ENCODE measurements at places on chromosomes 11 and 22. TPM values are rescaled to one million over a fixed set of nuclear protein-coding genes. Genes with fewer than 3 reads are reported as not detected.

GRCh38 chr22:20430720-20431510, 6.7 kb downstream of the SCARF2 start:
- DNase-seq: peak; percentile 87

SIK2 gene
- polyA plus RNA-seq: 2.3 TPM

DNA sequence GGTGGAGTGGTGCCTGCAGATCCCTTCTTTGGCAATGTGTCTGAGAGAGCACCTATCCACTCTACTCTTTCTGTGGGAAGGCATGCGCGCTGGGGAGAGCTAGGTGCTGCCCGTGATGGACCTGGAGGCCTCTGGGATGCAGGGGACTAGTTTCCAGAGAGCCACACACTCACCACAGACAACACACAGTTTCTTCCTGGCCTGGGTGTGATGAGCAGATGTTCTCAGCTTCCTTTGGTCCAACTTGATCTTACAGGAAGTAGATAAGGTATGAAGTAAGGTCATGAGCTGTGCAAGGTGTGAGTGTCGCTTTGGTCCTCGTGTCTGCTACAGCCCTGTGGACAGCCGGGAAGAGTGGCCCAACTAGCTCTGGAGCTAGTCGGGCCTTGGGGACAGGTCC, 27.3 kb upstream of the SUSD2 start:
- no peak for DNase-seq

DNA sequence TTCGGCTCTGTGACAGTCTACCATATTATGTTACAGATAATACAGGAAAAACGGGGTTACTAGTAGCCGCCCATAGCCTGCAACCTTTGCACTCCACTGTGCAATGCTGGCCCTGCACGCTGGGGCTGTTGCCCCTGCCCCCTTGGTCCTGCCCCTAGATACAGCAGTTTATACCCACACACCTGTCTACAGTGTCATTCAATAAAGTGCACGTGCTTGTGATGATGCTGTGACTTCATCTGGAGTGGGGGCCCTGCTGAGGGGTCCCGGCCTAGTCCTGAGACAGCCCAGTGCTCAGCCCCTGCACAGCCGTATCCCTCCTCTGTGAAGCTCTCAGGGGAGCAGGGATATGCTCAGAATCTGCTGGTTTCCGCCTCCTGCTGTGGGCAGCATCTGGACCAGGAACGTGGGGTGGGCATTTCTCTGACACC, 1.2 kb downstream of the IFITM1 start:
- no peak for DNase-seq

GRCh38 chr22:23268877-23269276, 88.6 kb downstream of the BCR start:
- DNase-seq: no peak

Measured in GM23338 (cell line).